Activated CD4-positive, CD25-positive, alpha-beta regulatory T cell treated with anti-CD3 and anti-CD28 coated beads, Interleukin-2, amount 50 U/mL, for 16 hours (primary cell): ENCODE measurements at places on chromosomes 1 and 21.

DNA sequence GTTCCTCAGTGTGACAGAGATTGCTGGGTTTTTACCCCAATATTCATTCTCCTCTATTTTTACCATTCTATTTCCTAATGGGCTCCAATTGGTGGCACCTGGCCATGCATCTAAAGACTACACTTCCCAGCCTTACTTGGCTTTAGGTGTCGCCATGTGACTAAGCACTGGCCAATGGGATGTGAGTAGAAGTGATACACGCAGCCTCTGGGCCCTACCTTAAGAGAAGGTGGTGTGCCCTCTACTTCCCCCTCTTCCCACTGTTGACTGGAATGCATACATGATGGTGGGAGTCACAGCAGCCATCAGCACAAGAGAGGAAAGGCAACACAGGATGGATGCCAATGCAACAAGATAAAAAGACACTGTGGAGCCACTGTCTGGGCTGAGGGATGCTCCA is 11.4 kb upstream of the OLIG2 start:
- DNase-seq: no peak

DNA sequence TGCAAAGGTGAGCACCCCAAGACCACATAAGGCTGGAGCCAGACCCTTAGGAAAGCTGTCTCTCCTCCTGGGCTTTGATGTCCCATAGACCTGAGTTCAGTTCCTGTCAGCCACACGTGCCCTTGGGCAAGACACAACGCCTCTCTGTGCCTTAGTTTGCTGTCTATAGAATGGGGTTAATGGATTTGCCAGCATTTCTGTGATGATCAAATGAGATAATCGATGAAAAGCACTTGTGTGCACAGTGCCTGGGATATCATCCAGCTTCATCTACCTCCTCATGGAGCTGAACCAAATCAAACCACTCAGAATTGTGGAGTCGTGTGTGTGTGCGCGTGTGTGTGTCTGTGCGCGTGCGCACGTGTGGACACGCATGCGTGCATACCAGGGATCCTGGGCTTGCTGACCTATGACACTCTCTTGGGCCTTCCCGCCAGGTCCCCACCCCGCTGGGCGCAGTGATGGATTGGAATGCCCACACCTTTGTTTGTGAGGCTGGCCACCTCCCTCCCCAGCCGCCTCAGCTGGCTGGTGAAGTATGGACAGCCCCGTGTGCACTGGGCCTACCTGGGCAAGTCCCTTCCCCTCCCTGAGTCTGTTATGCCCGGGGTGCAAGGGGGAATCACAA is 5.2 kb downstream of the TTC22 start:
- no peak for DNase-seq

- no peak for DNase-seq
Measured at GRCh38 chr1:94736549-94736948, 83.6 kb upstream of the SLC44A3 start.

DNA sequence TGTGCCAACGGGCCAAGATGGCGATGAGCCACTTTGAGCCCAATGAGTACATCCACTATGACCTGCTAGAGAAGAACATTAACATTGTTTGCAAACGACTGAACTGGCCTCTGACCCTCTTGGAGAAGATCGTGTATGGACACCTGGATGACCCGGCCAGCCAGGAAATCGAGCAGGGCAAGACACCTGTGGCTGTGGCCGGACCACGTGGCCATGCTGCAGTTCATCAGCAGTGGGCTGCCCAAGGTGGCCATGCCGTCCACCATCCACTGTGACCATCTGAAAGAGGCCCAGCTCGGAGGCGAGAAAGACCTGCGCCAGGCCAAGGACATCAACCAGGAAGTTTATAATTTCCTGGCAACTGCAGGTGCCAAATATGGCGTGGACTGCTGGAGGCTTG is 32.2 kb upstream of the GPR137B start:
- DNase-seq: no peak

- no peak for DNase-seq
Measured at GRCh38 chr1:68372487-68372886, 77.3 kb downstream of the RPE65 start.

DNA sequence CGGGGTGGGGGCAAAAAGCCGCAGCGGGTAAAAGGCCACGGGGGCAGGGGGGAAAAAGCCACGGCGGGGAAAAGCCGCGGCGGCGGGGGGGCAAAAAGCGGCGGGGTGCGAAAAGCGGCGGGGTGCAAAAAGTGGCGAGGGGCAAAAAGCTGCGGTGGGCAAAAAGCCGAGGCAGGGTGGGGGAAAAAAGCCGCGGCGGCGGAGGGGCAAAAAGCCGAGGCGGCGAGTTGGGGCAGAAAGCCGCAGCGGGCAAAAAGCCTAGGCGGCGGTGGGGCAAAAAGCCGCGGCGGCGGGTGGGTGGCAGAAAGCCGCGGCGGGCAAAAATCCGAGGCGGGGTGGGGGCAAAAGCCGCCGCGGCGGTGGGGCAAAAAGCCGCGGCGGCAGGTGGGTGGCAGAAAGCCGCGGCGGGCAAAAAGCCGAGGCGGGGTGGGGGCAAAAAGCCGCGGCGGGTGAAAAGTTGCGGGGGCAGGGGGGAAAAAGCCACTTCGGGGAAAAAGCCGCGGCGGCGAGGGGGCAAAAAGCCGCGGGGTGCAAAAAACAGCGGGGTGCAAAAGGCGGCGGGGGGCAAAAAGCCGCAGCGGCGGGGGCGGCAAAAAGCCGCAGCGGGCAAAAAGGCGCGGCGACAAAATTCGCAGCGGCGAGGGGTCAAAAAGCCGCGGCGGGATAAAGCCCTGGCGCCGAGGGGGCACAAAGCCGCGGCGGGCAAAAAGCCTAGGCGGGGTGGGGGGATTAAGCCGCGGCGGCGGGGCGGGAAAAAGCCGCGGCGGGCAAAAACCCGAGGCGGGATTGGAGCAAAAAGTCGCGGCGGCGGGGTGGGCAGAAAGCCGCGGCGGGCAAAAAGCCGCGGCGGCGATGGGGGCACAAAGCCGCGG is 3901.2 kb downstream of the SRGAP2C start:
- no peak for DNase-seq

DNA sequence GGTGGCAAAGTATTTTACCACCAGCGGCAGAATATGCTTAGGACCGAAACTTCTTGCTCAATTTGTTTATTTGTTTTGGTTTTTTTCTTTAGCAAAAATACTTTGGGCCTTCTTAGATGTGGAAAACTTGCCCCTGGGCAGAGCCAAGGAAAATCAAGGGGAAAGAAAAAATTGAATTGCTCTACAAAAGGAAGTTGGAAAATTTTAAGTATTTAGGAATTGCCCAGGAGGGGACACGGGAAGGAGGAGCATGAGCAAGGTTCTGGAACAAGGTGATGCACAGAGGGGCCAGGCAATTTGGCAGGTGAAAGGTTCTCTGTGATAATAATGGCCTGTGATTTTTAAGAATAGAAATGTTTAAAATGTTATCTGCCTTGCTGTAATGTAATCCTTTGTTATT is 28.6 kb downstream of the SGIP1 start:
- DNase-seq: no peak

GRCh38 chr1:183281039-183281438 is 95.0 kb downstream of the LAMC2 start:
- no peak for DNase-seq

DNA sequence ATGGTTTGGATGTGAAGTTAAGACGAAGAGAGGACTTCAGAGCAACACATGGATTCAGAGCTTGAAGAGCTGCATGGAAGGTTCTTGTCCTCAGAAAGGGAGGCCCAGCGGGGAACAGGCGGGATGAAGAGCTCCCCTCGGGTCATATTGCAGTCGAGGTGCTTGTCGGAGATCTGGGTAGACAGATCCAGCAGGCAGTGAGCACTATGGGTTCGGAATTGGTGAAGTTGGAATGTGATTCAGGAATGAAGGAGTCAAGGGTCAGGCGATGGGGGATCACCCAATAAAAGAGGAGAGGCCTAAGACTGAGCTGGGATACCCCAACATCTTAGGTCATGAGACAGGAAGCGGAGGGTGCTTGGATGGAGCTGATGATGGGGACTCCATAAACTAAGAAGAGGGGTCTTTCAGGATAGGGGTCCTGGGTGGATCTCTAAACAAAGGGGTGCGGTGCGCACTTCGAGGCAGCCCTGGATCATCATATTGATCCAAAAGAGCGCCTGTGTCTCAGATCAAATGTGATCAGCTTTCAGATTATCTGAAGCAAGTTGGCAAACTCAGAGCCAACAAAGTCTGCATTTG is 176.3 kb upstream of the VAMP3 start:
- no peak for DNase-seq

GRCh38 chr1:98325646-98326440 is 335.7 kb upstream of the SNX7 start:
- no peak for DNase-seq

- no peak for DNase-seq
Measured at GRCh38 chr1:221035662-221036153, 156.5 kb downstream of the HLX start.

GRCh38 chr1:178941261-178941689 is 70.4 kb upstream of the ANGPTL1 start:
- no peak for DNase-seq

DNA sequence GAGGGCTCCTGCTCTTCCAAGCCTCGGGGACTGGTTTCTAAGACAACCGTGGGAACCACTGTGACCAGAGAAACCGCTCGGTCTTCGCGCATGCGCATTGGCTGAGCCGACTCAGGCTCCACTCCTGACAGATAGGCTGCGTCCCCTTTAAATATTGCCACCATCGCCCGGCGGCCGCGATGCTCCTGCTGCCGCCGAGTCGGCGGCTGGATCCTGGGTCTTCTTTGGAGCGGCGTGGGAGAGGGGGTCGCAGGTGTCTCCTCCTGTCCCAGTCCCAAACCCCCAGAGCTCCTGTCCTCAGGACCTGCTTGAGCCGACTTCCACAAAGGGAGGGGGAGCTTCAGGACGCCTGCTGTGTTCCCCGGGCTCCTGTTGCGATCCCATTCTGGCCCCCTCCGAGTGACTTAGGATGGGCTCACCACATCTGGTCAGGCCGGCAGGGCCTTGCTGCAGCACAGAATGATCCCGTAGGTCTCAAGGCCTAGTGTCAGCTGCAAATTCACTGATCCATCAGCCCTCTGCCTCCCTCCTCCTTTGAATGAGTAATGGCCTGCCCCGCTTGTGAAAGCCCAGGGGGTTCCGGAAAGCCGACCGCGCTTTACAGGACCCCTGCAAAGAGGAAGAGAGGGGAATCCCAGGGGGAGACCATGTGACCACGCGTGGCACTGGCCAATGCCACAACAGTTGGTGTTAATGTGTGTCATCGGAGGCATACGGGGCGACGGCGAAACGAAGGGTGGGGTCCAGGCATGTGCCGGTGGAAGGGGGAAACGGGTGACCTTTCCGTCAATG is 683.2 kb upstream of the TPTE start:
- no peak for DNase-seq

DNA sequence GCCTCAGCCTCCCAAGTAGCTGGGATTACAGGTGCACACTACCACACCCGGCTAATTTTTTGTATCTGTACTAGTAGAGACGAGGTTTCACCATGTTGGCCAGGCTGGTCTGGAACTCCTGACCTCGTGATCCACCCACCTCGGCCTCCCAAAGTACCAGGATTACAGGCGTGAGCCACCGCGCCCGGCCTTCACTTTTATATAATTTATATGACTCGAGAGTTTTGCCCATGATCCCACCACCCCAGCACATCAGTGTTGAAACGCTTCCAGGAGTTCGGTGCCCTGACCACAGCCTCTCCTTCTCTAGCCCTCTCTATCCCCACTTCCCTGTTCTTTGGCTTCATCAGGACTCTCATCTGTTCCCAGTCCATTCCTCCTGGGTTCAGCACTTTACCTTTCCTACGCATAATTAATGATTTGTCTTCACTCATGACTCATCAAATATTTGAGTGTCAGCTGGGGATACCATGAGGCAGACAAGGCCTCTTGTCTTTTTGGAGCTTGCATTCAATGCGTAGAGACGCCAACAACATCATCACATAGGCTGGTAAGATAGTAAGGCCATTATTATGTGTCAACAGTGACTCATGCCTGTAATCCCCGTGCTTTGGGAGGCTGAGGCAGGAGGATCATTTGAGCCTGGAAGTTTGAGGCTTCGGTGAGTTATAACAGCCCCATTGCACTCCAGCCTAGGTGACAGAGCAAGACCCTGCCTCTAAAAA is 1.4 kb downstream of the PMF1 start:
- DNase-seq: no peak

GRCh38 chr1:153548722-153549688 is at the start of gene S100A3:
TSS of gene S100A3 (minus strand) at chr1:153549258. CDS start at chr1:153548485, 773 bp downstream.
- no peak for DNase-seq

GRCh38 chr1:157519451-157519850 is 32.9 kb downstream of the FCRL5 start:
- no peak for DNase-seq

DNA sequence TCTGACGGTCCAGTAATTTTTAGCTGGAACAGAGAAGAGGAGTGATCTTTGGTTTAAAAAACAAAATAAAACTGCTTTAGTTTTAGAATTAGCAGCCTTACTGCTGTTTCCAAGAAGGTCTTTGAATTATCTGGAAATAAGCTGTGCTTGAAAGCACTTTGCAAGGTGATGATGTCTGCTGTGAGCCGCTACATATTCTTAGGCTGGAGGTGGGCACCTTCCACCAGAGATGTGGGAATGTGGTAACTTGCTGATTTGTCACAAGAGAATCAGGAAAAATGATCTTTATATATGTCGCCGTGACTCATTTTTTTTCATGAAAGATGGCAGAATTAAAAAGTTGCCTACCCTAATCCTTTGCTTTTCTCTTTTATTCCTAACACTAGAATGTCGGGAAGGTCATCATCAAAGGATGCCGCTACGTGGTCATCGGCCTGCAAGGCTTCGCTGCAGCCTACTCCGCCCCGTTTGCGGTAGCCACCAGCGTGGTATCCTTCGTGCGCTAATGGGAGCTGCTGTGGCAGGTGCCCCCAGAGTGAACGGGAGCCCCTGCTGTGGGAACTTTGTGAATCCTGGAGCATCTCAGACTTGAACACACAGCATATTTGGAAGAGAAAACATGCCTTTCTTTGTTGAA is 6.2 kb downstream of the C1orf115 start:
- DNase-seq: no peak

DNA sequence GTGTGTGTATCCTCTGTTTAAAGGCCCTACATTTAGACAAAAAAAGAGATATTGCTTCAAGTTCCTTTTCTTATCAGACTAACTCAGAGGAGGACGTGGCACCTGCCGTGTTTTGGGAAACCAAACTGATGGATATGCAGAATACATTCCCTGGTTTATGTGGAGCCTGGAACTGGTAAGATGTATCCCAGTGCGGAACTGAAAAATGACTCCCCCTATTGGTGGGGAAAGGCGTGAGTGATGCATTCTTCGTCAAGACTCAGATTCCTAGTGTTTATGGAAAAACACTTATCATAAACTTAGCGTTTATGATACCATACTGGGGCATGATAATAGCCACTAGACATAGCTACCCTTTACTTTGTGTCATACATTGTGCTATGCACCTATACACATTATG is 154.2 kb downstream of the ZNF326 start:
- DNase-seq: no peak

- no peak for DNase-seq
Measured at GRCh38 chr1:189834813-189835212, 642.9 kb downstream of the BRINP3 start.
